ENCODE measurements at places on chromosomes 3 and 15.

- no peak for DNase-seq
Observed at GRCh38 chr15:68930268-68931022, at the start of gene SPESP1. Gene SPESP1, plus strand, starts transcription at chr15:68930525. Its CDS starts 129 bp downstream, at chr15:68930654.

DNA sequence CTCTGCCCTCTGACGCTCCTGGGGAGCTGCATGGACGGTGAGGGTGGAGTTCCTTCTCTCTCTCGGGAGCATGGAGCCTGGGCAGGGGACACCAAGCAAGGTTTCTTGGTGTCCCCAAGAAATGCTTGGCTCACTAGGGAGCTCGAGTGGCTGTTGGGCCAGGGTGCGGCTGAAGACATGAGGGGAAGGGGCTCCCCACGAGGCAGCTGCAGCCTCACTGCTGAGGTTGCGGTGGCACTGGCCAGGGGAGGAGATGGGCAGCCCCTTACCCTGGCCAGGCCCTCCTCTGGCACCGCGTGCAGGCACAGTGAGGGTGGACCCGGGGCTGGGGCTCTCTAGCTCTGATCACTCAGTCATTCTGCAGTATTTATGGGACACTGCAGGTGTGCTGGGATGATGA, 43.5 kb upstream of the SLC41A3 start:
- no peak for DNase-seq

GRCh38 chr15:63380151-63380807, 1.4 kb downstream of the CA12 start:
- no peak for DNase-seq

- no peak for DNase-seq
Observed at GRCh38 chr3:11274566-11275142, 2.5 kb downstream of the ATG7 start.

GRCh38 chr15:68706931-68707330, 113.8 kb downstream of the ANP32A start:
- no peak for DNase-seq

DNA sequence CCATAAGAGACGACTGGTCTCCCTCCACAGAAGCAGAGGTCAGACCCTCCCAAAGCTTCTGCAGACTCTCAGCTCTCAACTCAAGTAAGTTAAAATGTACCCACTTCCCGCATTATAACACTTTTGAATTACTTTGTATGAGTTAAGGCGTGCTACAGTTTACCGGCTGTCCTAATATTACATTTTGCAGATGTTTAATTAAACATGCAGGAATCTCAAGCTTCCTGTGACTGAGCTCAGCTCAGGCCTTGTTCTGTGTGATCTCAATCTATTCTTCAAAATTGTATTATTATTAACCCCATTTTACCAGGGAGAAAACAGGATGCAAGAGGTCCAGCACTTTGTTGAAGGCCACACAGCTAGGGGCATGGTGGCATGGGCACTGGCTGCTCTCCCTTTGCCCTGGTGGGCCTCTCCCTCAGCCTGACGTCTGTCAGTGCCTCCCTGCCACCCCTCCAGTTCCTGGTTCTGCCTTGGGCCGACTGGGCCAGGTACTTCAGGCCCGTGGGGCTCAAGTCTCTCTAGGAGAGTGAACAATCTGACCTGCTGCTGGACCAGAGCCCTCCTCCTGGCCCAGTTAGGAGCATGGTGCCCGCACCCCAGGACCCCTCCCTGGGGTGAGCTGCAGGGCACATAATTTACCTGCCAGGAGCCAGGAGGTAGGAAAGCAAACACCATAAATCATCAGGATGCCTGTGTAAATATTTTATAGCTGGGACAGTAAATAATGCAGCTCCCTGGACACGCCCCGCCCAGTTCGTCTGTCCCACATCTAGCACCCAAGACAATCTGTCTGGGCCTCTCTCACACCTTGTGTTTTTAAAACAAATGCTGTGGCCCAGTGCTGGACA, 14.9 kb upstream of the RFT1 start:
- no peak for DNase-seq

- no peak for DNase-seq
Observed at GRCh38 chr3:46351646-46352045, 2.3 kb upstream of the CCR2 start.

GRCh38 chr3:66048051-66048395, 9.3 kb upstream of the MAGI1 start:
- no peak for DNase-seq

GRCh38 chr15:40392986-40393948, 10.7 kb downstream of the KNSTRN start:
- no peak for DNase-seq

DNA sequence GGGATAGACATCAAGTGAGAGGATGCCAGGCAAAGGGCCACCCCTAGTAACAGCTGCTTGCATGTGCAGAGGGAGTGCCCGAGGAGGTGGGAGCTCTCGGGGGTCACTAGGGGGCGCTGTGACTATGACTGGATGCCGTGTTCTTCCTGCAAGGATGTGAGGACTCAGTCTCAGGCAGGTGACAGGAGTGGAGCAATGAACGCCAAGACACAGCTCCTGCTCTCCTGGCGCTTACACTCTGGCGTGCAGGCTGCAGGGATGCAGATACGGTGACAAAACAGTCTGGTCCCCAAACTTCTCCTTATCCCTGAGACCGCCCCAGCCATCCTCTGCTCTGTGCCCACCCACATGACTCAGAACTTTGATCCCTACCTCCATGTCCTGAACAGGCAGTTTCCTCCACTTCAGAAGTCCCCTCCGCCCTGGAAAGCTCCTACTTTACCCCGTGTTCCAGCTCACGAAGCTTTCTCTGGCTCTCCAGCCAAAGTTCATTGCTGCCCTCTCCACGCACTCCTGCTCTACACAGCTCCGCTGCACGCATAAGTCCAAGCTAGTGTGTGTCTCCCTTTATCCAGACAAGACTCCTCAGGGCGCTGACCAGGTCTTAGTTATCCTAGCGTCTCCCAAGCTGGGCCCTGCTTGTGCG, 14.7 kb downstream of the RHOV start:
- peak; percentile 35 for DNase-seq

- DNase-seq = no peak
Observed at GRCh38 chr3:138356730-138357405, 8.5 kb downstream of the MRAS start.

DNA sequence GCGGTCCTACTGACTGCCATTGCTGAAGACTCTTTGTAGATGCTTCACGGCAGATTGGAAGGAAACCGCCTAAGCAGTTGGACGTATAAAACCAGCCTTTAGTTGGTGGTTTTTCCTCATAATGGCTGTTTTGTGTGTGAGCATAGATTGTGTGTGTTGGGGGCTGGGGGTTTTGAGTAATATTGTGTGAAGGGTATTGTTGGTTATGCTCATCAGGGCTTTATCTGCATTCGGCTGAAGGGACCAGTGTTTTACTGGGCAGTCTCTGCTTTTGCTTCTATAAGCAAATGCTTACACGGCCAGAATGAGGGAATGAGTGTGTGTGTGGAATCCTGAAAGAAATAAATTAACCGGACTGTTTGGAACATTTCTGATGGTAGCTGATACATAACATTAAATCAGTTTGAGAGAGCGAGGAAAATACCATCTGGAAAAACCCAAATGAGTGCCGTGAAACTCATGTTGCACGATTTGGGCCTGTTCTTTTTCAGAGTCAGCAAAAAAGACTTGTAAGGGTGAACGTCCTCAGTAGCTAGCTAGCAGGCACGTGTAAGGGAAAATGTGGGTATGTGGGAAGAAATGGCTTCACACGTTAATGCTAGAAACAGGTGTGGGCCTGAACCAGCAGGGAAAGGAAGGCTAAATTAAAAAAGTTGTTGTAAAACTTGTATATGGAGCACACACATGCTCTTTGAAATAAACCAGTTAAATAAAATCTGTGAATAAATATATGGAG, 1.9 kb downstream of the MITF start:
- no peak for DNase-seq

DNA sequence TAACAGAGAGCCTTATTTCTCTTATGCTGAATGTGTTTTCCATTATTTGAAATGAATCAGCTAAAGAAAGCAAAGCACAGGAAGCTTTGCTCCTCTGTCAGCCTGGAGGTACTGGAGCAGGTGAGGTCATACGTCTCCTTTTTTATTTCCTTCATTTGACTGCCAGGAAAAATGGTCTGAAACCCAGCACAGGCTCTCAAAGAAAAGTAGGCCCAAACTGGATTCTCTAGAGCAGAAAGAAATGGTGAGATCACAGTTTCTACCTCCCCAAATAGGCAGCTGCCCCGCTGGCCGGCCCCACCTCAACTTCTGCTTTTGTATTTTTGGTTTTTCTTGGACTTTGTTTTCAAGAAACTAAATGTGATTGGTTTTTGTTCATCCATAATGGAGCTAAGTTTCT, 95.1 kb downstream of the RPL39L start:
- DNase-seq = no peak

DNA sequence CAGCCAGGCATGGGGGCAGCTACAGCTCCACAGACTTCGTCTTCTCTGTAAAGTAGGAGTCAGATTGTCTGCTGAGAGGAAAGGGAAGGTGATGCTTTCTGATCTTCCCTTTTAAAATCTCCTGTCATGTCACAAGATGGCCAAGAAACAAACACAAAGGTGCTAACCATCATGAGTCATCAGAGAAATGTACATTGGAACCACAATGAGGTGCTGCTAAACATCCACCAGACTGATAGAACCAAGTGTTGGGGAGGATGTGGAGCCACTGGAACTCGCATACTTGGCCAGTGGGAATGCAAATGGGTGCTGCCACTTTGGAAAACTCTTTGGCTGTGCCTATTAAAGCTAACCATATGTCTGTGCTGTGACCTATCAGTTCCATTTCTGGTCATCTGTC, 268.8 kb downstream of the SLCO3A1 start:
- DNase-seq = no peak

DNA sequence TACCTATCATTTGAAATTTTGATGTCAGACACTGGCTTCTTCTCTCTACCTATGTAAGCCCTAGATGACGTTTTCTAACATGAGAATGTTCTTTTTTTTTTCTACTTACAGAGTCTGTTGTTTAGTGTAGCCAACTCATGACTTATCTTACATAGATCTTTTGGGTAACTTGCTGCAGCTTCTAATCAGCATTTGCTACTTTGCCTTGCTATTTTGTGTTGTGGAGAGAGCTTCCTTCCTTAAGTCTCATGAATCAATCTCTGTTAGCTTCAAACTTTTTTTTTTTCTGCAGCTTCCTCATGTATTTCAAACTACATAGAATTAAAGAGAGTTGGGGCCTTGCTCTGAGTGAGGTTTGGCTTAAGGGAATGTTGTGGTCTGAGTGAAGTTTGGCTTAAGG, 568.7 kb upstream of the BCHE start:
- no peak for DNase-seq

DNA sequence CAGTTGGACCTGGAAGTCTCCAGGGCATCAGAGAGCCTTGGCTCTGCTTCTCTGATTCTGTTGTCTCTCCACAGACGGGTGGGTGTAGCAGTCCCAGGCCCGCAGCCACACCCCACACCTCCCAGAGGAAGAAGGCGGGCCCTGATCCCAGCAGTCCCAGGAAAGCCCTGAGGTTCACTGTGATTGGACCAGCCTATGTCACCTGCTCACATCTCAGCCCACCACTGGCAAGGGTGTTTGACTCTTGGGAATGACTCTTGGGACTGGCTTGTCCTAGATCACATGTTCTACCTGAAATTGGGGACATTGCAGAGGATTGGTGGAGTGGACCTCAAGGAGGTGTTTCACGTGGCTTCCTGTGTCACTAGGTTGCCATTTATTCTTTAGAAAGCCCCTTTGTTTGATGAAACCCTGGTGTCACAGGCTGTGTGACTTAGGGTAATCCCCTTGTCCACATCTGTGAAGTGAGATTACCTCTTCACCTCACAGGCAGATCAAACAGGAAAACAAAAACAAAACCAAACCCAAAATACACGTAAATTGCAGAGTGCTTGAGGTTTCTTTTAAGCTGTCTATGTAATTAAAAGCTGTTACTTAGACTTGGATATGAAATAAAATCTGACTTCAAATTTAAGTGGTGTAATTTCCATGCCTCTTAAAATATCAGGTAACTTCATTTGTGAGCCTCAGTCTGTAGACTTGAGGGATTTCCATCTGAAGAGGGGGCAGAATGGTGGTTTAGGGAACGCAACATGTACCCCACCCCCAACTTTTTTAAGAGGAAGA, 26.7 kb downstream of the FLNB start:
- no peak for DNase-seq

GRCh38 chr3:9422712-9423424, 25.5 kb downstream of the SETD5 start:
- DNase-seq = peak; percentile 60

DNA sequence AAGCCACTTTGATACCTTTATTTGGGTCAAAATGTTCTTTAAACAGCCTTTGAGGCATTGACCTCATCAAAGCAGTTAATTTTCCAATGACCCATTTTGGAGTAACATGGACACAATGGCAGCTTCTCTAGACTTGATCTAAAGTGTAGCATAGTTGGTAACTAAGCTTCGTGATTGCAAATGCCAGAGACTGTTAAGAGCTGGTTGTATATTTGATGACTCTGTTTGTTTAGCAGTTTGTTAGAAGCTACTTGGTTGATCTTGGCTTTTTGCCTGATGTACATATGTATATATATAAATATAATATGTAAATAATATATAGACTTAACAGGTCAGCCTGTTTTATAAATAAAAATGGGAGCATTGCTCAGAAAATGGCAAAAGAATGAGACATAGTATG, 68.4 kb downstream of the MITF start:
- no peak for DNase-seq

- DNase-seq = no peak
Observed at GRCh38 chr15:86036243-86036642, 43.4 kb upstream of the AGBL1 start.

DNA sequence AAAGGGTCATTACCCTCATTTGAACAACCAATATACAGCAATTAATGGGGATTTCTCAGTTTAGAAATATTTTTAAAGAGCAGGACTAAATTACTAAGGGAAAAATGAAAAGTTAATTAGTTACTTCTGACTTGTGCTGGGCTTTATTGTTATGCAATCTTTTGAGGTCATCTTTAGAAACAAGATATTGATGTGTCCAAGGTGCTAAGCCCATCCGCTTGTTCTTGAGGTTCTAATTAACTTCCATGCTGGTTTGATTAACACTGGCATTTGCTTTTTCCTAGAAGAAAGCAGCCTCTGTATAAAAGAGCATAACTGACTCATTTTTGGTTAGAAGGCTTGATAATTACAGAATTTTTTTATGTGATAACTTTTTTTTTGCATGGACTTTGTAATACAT, 256.5 kb upstream of the AGTR1 start:
- no peak for DNase-seq

DNA sequence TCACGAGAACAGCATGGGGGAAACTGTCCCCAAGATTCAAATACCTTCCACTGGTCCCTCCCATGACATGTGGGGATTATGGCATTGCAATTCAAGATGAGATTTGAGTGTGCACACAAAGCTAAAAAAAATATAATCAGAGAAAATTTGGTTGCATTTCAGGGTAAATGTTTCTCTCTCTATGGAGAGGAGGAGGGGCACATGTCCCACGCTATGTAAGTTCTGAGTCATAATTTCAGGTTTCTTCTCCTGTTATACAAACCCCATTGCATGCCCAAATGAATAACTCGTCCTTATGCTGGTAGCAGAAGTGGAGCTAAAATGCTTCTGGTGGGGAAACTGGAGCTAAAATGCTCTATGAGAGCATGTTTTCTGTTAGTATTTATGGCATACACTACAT, 209.7 kb upstream of the DCBLD2 start:
- DNase-seq = no peak
